CD4-positive, alpha-beta memory T cell (primary cell): ENCODE measurements at places on chromosomes 13 and 19.

DNA sequence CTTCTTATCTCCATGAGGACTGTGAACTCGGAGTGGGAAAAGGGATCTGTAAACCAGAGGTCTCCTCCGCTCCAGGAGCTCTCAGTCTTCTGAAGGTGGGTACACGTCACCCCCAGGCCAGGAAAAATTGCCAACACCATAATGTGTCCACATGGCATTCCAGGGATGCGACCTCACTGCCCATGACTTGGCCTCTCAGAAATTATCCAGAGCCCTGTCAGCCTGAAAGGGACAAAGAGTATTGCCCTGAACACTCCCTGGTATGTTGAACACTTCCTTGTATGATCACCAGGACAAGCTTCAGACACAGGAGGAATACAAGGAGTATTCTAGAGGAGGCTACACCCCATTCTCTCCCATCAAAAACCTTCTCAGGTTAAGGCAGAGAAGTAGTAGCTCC, 81.0 kb upstream of the SLC7A1 start:
- DNase-seq: no peak

GRCh38 chr13:94731028-94731427, 18.7 kb upstream of the SOX21 start:
- no peak for DNase-seq

- no peak for DNase-seq
Measured at GRCh38 chr13:23852351-23852750, 36.8 kb downstream of the MIPEP start.

DNA sequence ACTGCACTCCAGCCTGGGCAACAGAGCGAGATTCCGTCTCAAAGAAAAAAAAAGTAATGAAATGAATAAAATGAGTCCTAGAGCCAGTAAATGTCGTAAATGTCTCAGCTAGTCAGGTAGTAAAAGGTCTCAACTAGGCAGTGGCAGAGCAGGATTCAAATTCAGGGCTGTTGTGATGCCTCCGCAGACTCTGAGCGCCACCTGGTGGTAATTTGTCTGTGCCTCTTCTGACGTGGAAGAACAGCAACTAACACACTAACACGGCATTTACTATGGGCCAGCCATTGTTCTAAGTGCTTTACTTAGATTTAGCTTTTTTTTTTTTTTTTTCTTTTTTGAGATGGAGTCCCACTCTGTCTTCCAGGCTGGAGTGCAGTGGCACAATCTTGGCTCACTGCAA, 30.2 kb downstream of the CYP2F1 start:
- DNase-seq: peak; percentile 86

GRCh38 chr13:30786648-30787047, 51.3 kb downstream of the ALOX5AP start:
- DNase-seq: no peak

GRCh38 chr13:109357751-109358471, 428.5 kb downstream of the IRS2 start:
- DNase-seq: no peak

- no peak for DNase-seq
Measured at GRCh38 chr19:36245210-36246005, 30.5 kb downstream of the ZNF146 start.

DNA sequence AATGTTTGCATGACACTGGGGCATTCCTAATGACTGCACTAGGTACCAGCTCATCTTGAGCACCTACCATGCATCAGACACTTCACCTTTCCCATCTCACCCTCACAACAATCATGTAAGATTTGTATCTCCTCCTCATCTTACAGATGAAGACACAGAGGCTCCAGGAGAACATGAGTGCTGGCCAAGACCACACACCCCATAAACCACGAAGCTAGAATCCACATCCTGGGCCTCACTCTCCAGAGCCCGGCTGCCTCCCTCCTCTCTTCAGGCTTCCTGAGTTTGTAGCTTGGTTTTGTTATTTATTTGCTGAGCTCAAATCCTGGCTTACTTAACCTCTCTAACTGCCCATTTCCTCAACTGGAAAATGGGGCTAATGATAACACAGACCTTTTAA, 25.9 kb downstream of the FAM216B start:
- DNase-seq: no peak

DNA sequence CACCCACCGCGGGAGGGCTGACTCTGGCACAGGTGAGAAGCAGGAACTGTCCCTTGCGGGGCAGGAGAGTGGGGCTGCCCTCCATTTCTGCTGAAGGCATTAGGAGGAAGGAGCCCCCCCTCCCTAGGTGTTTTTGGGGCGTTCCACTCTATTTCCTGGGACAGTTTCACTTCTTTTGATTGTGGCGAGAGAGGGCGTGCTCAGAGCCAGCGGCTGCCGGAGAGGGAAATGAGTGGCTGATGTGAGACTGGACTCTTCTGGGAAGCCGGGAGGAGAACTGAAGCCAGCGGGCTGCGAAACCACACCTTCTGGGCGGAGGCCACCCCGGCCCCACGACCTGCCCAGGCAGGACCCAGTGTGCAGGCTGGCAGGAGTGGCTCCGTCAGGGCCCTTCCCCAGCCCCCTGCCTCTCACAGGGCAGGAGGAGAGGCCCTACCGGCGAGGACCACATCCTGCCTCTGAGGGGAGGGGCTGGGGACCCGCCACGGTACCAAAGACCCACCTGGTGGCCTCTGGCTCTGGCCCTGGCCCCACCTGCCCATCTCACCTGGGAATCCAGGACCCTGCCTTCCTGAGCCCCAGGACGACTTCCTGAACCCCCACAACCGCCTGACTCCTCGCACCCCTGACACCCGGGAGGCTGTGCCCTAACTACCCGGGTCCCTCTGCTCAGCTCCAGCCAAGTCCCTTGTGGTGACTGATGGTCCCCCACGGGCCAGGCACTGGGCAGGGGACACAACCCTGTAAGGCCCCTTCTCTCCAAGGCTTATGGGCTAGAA, 25.9 kb downstream of the MPND start:
- peak; percentile 91 for DNase-seq

GRCh38 chr19:4064496-4065260, 2.0 kb downstream of the ZBTB7A start:
- peak; percentile 45 for DNase-seq

- peak; percentile 80 for DNase-seq
Measured at GRCh38 chr19:16367261-16367683, 42.6 kb downstream of the KLF2 start.

DNA sequence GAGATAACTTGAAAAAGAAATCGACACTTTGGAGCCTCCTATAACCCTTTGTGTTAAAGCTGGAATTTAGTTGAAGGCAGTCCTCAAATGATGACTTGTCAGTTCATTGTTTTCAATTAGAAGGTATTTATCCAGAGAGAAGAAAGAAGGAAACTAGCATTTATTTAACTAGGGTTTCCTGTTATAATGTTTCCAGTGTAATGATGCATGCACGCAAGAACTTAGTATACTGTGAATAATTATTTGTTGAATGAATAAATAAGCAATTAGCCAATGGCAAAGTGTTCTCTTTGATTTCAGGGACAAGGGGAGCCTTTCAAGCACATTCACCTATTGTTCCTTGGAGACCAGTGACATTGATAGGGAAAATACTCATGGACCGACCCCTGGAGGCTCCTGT, 307.4 kb downstream of the KLF5 start:
- no peak for DNase-seq

DNA sequence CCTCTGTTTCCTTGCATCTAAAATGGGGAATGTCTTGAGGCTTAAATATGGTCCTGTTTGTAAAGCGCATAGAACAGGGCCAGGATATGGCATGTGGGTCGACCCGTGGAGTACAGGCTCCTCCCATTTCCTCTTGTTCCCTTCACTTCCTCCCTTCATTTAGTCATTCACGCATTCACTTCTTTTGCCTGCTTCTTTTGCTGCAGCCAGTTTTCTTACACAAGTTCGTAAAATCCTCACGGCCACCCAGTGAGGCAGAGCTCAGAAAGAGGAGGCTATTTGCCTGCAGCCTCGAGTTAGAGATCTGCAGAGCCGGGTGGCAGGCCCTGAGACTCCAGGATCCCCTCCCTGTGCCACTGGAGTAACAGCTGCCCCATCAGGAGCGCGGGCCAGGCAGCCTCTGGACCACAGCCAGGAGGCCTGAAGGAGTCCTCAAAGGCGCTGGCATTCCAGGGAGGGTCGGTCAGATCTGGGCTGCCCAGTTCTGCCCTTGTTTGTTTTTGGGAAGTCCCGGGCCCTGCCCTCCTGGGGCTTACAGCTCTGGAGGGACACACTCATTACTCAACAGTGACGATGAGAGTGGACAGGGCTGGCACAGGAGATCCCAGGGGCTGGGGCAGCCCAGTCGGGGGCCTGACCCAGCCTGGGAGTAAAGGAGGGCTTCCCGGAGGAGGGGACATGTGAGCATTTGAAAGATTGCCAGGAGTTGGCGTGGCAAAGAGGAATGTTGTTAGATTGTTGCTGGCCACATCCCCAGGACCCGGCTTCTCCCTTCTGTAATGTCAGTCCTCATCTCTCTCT, 4.6 kb downstream of the PPP5C start:
- no peak for DNase-seq

- no peak for DNase-seq
Measured at GRCh38 chr19:3184847-3185460, 776 bp upstream of the NCLN start.

DNA sequence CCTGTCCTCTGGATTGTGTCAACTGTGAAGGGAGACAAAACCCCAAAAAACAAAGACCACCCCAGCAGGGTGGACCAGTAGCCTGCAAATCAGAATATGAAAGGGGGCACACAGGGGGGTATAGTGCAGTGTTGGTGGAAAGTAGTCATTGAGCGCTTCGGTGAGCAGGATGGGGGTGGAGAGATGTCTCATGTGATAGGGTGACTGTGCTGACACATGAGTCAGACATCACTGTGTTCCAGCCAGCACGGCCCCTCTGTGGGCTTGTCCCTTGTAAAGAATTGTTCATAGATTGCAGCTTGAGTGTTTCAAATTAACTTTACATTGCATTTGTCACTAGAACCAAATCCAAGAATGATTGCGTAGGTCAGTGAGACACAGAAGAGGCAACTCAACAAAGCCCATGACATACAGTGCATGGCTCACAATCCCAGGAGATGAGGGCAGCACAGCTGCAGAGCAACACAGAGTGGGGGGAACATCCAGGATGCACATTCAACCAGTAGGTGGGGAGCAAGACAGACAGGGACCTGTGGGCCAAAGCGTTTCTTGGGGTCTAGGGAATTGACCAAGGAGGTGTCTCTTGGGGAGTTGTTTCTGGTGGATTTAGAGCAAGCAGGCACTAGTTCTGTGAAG, 7.5 kb downstream of the ZNF440 start:
- no peak for DNase-seq

DNA sequence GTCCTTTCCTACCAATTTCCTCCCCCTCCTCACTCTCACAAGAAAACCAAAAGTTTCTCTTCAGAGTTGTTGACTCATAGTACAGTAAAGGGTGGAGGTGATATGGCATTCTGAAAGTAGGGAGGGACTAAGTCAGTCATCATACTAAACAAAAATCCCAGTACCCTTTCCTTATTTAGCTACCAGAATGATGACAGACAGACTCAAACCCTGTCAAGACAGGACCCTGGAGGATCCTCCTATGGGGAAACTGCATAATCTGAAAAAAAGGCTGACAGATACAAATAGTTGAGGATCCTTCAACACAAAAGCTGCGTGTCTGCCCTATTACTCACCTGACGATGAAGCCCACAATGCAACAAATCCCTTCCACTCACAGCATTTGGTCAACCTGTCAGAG, 55.5 kb downstream of the CYSLTR2 start:
- no peak for DNase-seq

- no peak for DNase-seq
Measured at GRCh38 chr13:41809962-41810361, 150.9 kb downstream of the VWA8 start.

DNA sequence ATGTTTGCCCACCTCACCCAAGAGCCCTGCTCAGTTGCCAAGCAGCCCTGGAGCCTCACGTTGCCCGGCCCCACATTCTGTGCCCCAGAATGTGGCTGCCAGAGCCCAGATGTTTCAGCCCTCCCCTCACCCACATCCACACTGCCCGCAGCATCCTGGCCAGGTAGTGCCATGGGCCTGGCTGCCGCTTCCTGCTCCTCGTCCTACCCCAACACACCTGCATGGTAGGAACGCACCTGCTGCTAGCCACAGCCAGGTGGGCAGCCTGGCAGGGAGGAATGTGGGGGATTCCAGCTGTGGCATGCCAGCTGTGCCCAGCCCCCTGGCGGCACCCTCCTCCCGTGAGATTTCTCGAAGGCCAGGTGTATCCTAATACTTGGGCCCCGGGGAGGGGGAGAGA, 7.5 kb upstream of the NFIX start:
- DNase-seq: no peak

DNA sequence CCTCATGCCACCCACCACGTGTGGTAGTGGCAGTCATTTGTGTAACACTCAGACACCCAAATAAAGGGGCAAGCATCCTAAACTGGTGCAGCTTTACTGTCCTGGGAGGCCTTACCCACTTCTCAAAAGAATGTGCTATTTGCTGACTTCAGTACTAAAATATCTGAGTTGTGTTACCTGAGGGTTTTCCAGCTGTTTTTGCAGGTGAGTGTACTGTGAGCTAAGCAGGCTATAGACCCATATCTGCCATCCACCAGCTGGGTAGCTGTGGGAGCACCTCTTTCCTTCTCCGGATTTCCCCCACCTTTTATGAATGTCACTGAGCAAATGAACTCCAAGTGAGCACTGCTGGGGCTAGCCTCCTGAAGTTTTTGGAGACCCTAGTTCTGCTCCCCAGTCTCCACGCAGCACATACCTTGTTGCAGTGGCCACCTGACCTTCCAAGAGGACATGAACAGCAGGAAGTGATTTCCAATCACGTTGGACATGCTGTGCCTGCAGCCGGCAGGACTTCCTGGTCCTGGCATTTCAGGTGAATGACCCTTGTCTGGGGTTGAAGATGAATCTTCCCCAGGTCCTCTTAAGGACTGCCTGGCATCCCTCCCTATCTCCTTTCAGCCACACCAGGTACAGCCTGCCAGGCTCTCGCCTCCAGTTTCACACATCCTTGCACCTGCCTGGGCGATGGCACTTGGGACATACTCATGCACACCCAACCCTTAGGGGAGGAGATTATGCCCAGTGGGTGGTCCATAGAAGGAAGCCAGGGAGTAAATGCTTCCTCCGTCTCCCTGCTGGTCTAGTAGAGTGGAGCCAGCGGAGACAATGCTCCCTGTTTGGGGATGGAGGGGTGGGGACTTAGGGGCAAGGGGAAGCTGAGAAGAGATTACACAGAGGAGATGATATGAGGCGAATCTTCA, 109.5 kb upstream of the SPATA13 start:
- DNase-seq: no peak

DNA sequence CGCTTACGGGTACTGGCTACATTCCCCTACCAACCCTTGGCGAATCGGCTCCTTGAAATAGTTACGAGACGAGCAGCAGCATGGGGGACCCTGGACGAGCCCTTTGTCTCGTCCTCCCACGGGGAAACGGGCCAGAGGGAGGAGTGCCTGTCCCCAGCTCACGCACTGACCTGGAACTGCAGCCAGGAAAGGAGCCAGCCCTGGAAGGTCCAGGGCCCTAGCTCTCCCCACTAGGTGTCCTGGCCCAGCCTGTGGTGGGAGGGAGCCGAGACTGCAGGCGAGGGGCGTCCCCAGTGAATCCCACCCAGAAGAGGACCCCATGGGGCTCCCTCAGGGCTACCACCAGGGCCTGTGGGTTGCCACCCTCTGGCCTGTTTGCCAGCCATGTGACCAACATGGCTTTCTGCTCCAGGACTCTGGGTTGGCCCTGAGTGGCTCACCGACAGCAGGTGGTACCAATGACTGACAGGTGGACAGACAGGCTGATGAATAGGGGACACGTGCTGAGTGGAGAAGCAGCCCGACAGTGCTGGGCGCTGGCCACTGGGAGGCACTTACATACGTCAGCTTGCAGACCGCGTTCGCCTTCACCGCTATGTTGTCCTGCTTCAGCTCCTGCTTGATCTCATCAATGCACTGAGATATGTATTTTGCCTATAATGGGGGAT, 13.2 kb downstream of the AP3D1 start:
- no peak for DNase-seq
